ENCODE measurements at places on chromosomes 11 and 22.
A peak's percentile ranks its signal among the peaks of the same experiment; 100 is the strongest.

GRCh38 chr22:32661296-32661695, 140.2 kb upstream of the TIMP3 start:
- no peak for DNase-seq
- H3K27me3 ChIP-seq, result no peaks in the 10 kb centered on the region
- H3K27ac ChIP-seq, result no peak overlapping the region
- H3K4me3 ChIP-seq, result no peak overlapping the region
- no peaks in the 10 kb centered on the region for H3K36me3 ChIP-seq

DNA sequence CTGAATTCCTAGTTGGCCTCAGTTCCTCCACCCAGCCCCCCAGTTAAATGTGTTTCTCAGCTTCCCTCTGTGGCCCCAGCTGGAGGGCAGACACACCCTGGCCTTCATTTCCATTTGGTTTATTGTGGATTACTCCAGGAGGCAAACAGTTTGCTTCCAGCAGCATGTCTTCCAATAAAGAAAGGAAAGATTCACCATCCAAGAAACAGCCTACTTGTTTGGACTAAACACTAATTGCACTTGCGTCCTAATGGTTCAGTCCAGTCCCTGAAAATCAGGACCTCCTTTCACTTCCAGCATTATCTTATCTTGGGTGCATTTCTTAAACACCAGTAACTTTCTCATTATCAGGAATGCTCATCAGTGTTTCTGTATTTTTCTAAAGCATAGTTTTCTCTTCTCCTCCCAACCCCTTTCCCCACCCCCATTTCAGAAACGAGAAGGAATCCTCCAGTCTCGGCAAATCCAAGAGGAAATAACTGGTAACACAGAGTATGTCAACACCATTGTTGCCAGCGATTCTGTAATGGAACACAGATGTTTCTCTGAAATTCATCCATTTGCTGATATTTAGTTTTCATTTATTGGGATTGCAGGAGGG, 130.9 kb downstream of the PARVA start:
- no peaks in the 10 kb centered on the region for H3K27me3 ChIP-seq
- no peaks in the 10 kb centered on the region for H3K4me1 ChIP-seq
- DNase-seq, result no peak
- no peaks in the 10 kb centered on the region for H3K36me3 ChIP-seq
- H3K27ac ChIP-seq, result peak overlapping the region; percentile 36

GRCh38 chr11:35116245-35116644, 22.7 kb upstream of the CD44 start:
- H3K36me3 ChIP-seq, result no peaks in the 10 kb centered on the region
- peak overlapping the region; percentile 64 for H3K27ac ChIP-seq
- no peak overlapping the region for H3K4me3 ChIP-seq
- H3K27me3 ChIP-seq, result no peaks in the 10 kb centered on the region
- DNase-seq, result no peak
- peaks cover 3% of the 10 kb centered on the region for H3K4me1 ChIP-seq

DNA sequence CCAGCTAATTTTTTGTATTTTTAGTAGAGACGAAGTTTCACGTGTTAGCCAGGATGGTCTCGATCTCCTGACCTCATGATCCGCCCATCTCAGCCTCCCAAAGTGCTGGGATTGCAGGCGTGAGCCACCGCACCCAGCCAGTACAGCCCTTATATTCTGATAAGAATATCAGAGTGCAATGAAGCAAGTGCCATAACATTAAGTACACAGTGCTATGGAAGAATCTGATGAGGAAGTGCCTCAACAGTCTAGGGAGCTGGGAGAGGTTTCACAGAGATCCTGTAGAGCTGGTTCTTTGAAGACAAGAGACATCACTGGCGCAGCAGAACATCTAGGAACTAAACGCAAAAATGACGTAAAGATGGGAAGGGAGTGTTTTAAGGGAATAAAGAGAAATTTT, 2.1 kb downstream of the RTCB start:
- H3K4me3 ChIP-seq, result peak overlapping the region; percentile 91
- no peak overlapping the region for H3K27ac ChIP-seq
- DNase-seq, result peak; percentile 64

- no peaks in the 10 kb centered on the region for H3K27me3 ChIP-seq
- no peaks in the 10 kb centered on the region for H3K36me3 ChIP-seq
Measured at GRCh38 chr11:34145073-34145472, 39.6 kb downstream of the NAT10 start.

- no peaks in the 10 kb centered on the region for H3K4me1 ChIP-seq
- no peaks in the 10 kb centered on the region for H3K27me3 ChIP-seq
- H3K4me3 ChIP-seq, result no peak overlapping the region
Measured at GRCh38 chr11:121328176-121328966, 35.8 kb downstream of the SC5D start.

DNA sequence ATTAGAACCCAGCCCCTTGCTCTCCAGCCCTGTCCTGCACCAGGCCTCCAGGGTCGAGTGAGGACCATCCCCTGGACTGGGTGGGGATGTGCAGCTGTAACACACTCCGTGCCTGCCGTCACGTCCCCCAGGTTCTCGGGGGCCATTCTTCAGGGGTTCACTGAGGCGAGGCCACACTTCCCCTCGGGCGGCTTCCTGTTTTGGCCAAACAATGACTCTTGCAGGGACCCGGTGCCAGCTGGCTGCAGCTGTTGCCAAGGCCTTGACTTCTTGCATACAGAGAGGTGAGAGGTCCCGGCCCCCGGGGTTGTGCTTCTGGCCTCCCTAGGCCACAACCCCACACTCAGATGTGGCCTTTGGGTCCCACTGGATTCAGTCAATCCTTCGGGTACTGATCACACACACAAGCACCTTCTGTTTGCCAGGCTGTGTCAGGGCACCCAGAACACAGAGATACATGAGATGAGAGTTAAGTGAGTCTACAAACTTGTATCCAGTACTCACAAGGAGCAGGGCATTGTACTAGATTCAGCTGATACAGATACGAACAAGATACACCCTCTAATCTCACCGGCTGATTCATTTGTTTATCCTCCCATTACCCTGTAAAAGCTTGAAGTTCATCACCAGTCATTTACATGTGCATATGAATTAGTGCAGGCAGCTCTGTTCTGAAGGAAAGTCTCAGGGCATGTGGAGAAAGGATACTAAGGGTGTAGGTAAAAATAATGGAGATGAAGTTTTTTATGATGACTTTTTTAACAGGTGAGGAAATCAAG, 32.9 kb downstream of the LRRC32 start:
- no peaks in the 10 kb centered on the region for H3K4me1 ChIP-seq
- no peak overlapping the region for H3K27ac ChIP-seq
- H3K4me3 ChIP-seq, result no peak overlapping the region
- H3K36me3 ChIP-seq, result no peaks in the 10 kb centered on the region
- peak; percentile 83 for DNase-seq
- H3K27me3 ChIP-seq, result no peaks in the 10 kb centered on the region

- H3K27me3 ChIP-seq, result no peaks in the 10 kb centered on the region
- no peak overlapping the region for H3K4me3 ChIP-seq
- no peak overlapping the region for H3K27ac ChIP-seq
- DNase-seq, result no peak
Measured at GRCh38 chr11:70501933-70502540, 103.7 kb downstream of the CTTN start.

DNA sequence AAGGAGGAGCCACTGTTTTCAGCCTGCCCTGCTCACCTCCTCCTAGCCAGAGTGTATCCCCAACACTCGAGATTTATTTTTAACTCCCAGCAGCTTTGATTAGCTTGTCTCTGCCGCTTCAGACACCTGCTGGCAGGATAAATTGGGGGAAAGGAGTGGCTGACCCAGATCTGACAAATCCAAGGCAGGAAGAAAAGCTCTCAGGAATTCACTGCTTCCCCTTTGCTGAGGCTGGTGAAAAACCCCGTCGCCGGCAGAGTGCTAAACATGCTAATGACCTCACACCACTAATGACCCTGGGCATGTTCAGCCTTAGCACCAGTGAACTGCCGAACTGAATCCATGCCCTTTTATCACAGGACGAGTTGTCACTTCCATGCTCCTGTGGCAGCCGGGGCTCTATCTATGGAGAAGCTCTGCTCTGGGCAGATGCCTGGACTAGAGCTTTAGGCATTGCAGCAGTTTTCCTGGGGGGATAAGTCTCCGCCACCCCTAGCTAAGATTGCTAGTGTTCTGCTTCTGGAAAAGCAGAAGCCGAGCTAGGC, 52.2 kb downstream of the FEZ1 start:
- no peak overlapping the region for H3K27ac ChIP-seq
- no peaks in the 10 kb centered on the region for H3K36me3 ChIP-seq
- H3K4me3 ChIP-seq, result no peak overlapping the region
- no peak for DNase-seq
- no peaks in the 10 kb centered on the region for H3K4me1 ChIP-seq

- H3K27me3 ChIP-seq, result no peaks in the 10 kb centered on the region
- no peak overlapping the region for H3K27ac ChIP-seq
- H3K4me1 ChIP-seq, result no peaks in the 10 kb centered on the region
- DNase-seq, result peak; percentile 74
- peaks cover 37% of the 10 kb centered on the region for H3K36me3 ChIP-seq
Measured at GRCh38 chr22:36144886-36145541, 15.5 kb downstream of the APOL3 start.

- H3K36me3 ChIP-seq, result no peaks in the 10 kb centered on the region
- DNase-seq, result no peak
- no peaks in the 10 kb centered on the region for H3K27me3 ChIP-seq
- no peaks in the 10 kb centered on the region for H3K4me1 ChIP-seq
Measured at GRCh38 chr11:72655014-72655413, 19.2 kb downstream of the PDE2A start.

DNA sequence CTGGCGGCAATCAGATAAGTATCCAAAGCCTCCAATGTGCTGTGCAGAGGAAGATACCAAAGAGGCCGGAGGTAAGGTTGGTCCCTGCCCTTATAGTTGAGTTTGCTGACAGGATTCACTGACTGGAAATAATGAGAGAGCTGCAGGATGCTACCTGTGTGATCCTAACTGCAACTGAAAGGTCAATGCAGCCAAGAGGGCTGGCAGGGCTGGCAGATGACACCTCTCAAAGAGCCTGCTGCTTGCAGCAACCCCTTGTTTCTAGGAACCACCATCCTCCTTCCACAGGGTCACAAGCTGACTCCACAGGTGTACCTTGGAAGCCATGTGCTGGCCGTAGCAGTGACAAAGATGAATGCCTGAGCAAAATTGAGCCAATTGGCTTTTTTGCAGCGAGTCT, 348.1 kb downstream of the DDX10 start:
- H3K4me3 ChIP-seq, result no peak overlapping the region
- H3K4me1 ChIP-seq, result no peaks in the 10 kb centered on the region
- H3K36me3 ChIP-seq, result no peaks in the 10 kb centered on the region
- H3K27ac ChIP-seq, result no peak overlapping the region

DNA sequence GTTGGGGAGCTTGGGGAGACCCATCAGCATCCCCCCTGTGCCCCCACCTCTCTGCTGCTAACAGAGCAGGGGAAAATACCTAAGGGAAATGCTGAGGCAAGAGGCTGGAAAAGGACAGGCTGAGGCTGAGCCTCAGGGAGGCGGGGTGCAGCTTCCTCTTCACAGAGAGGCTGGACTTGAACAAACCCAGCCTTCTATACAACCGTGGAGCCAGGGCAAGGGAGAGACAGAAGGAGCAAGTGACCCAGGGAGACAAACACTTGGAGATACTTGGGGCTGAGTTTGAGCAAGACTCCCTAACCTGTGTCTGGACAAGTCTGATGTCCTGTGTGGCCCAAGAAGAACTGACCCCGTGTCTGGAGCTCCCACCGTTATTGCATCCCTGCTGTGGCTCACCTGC, at the start of gene SLCO2B1:
Gene SLCO2B1 (plus strand): TSS at position 229 of the 400 bp plus-strand sequence. CDS start 275 bp downstream, outside the sequence.
- no peaks in the 10 kb centered on the region for H3K4me1 ChIP-seq
- peak within 1 kb of the TSS; percentile 20 for H3K4me3 ChIP-seq
- no peaks in the 10 kb centered on the region for H3K27me3 ChIP-seq
- H3K36me3 ChIP-seq, result no peaks in the 10 kb centered on the region
- peak within 1 kb of the TSS; percentile 90 for H3K27ac ChIP-seq

DNA sequence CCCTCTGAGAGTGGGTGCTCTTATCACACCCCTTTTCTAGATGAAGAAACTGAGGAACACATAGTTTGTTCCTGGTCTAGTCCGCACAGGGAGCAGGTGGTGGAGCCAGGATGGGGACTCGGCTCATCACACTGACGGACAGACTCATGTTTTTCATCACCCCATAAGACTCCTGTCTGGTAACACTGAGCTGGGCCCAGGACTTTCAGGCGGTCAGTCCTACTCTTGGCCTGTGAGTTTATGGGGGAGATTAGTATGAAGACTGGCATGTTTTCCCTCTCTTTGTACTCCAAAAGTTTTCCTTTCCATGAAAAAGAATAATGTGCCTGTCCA, 160.8 kb downstream of the LDLRAD3 start:
- H3K4me3 ChIP-seq, result no peak overlapping the region
- no peaks in the 10 kb centered on the region for H3K36me3 ChIP-seq
- no peak for DNase-seq
- H3K27ac ChIP-seq, result no peak overlapping the region

DNA sequence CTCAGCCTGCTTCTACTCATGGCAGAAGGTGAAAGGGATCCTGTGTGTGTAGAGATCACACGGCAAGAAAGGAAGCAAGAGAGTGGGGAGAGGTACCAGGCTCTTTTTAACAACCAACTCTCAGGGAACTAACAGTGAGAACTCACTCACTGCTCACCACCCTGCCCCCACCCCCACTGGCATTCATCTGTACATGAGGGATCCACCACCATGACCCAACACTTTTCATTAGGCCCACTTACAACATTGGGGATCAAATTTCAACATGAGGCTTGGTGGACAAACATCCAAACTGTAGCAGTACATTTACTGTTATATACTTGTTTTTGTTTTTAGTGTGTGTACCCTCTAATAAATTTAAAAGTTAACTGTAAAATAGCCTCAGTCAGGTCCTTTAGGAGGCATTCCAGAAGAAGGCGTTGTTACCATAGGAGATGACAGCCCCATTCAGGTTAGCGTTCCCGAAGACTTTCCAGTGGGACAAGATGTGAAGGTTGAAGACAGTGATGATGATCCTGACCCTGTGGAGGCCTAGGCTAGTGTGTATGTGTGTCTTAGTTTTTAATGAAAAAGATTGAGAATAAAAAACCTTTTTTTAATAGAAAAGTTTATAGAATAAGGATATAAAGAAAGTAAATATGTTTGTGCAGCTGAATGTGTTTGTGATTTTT, 11.3 kb downstream of the CUL5 start:
- no peaks in the 10 kb centered on the region for H3K4me1 ChIP-seq
- no peak overlapping the region for H3K4me3 ChIP-seq
- no peak overlapping the region for H3K27ac ChIP-seq
- DNase-seq, result no peak

All from Peyer's patch (tissue), 4 donors.